ENCODE measurements at places on chromosomes 2 and 18. TPM values are rescaled to one million over a fixed set of nuclear protein-coding genes. Genes with fewer than 3 reads are reported as not detected.

DNA sequence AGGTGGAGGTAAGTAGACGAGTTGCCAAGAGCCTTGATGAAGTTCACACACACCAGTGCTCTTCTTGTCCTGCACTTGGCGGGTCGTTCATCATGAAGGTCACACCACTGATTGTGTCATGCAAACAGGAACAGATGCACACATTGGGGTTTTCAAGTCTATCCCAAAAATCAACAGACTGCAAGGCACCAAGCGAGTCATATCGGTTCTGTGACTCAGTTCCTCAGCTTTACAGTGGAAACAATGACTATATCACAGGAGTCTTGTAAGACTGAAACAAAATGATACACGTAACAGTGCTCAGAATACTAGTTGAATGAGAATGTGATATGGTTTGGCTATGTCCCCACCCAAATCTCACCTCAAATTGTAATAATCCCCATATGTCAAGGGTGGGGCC lies 526.9 kb upstream of the ID2 start:
- H3K4me3 ChIP-seq, result no peak overlapping the region
- DNase-seq, result no peak
- peaks cover 56% of the 10 kb centered on the region for H3K27me3 ChIP-seq
- H3K4me1 ChIP-seq, result peaks cover 32% of the 10 kb centered on the region

DNA sequence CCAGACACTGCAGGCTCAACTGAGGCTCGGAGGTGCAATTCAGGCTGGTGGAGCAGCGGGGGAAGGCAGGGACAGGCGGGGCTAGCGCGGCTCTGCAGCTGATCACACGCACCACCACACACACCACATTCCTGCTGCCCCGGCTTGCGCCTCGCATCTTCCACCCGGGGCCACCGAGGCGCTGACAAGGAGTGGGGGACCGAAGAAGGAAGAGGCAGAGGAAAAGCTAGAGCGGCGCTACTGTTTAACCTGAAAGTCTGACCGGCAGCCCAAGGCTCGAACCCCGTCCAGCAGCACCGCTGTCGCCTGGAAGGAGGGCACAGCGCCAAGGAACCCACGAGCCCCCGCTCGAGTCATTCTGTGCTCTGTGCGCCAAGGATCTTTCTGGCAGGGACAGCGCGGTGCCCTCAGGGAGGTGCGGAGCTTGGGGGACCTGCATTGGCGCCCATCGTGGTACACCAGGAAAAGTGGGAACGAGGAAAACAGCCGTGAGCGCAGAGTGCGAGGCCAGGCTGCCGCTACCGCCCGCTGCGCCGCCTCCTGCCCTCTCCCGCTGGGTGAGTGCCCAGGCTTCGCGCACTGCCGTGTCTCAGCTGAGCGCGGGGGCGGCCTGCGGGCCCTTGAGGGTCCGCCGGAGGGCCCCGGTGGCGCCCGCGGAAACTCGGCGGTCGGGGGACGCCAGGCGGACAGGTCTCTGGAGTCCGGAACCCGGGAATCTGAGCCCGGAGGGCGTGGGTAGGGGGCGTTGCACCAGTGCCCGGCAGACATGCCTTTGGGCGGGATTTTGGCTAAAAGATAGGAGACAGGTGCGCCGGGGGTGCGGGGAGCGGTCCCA lies 860 bp upstream of the KCNJ3 start:
- H3K27me3 ChIP-seq, result peaks cover 34% of the 10 kb centered on the region
- H3K36me3 ChIP-seq, result no peaks in the 10 kb centered on the region
- DNase-seq, result no peak
- H3K4me3 ChIP-seq, result peak overlapping the region; percentile 35
- H3K27ac ChIP-seq, result no peak overlapping the region
- no peaks in the 10 kb centered on the region for H3K4me1 ChIP-seq

DNA sequence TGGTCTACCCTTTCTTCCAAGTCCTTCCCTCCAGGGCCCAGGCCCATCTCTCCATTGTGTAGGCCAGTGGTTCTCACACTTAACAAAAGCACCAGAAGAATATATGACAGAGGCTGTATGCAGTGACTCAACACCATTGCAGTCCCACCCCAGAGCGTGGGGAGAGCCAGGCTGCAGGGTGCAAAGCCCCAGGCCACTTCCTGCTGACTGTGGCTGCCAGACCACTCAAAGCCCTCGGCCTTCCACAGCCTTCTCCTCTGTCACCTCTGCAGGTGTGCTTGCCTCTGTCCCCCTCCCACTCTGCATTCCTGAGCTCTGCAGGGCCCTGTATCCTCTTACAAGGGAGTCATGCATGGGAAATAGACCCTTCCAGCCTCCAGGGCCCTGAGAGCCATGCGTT lies 40.4 kb upstream of the ARHGEF4 start:
- H3K4me1 ChIP-seq, result peaks cover 9% of the 10 kb centered on the region
- H3K27ac ChIP-seq, result no peak overlapping the region
- no peak overlapping the region for H3K4me3 ChIP-seq

Gene L3MBTL4
- 6.7 TPM for polyA plus RNA-seq

Gene SEPTIN10
- polyA plus RNA-seq, result not detected

Gene IRS1
- polyA plus RNA-seq, result 0.65 TPM

Data from naive B cell (primary cell).